ENCODE measurements at places on chromosomes 13 and 19.
A peak's percentile ranks its signal among the peaks of the same experiment; 100 is the strongest.

GRCh38 chr13:51481656-51482055 is 28.8 kb upstream of the INTS6 start:
- no peak for DNase-seq

GRCh38 chr13:113945857-113946408 is 27.9 kb downstream of the C13orf46 start:
- no peak for DNase-seq

GRCh38 chr19:33054623-33055022 is 10.1 kb downstream of the RHPN2 start:
- DNase-seq: no peak

DNA sequence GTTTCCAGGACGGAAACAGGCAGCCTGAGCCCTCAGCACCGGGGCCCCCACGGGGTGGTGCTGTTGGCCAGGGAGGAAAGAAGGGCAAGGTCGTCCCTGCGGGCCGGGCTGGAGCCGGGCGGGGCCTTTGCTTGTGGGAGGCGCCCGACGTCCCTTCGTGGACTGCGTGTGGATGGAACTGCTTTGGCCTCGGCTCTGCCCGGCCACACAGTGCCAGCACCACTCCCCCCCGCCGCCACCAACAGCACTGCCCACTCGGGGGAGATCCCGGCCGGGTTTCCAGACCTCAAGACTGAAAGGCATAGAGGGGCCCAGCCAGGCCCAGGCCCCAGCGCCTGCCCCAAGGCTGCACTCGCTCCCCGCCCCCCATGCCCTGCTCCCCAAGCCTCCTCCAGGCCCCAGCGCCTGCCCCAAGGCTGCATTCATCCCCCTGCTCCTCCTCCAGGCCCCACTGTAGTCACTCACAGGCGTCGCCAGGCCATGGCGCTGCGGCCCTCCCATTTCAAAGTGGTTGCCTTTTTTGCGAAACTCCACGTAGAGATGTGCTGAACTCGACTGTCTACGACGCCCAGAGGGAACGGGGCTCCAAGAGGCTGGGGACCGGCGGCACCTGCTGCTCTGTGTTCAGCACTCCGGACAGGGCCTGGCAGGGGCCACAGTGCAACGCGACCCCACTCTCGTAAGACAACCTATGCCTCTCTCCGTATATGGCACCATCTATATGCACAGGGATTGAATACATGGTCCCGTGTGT is 22.5 kb downstream of the C13orf46 start:
- DNase-seq: peak; percentile 65

DNA sequence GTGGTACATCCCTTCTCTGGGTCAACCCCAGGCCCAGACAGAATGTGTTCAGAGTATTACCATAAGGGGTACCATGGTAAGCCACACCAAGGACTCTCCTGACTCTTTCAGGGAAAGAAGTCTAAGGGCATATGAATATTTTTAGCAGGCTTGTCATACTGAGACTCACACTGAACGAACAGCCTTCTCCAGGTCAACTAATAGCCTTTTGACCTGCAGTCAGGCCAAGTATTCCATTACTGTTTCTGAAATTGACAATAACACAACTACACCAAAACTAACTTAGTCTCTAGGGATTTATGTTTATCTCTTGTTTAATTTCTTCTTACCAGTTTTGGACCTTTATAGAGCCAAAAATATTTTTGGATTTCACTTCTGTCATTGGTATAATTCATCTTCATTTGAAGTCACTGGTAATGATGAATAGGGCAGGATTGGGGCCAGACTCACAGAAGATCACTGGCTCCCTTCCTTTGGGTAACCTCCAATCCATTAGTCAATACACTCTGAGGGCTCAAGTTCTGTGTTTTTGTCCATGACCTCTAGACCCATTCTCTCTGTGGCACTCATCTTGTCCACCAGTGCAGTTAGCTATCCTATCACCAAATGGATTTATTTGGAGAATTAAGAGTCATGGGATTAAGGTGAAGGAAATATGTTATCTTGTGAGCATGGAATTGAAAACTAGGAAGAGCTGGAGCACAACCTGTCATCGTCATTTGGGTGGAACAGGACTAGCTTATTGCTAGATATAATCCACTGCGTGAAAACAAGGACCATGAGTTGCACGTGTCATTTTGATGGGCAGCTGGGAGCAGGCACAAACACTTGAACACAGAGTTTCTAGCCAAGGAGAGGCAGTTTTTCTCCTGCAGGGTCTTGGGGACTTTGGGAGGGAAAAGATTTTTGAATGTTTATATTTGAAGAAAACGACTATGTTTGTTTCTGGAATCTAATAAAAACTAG is 313.3 kb downstream of the DCLK1 start:
- DNase-seq: no peak

All from activated naive CD8-positive, alpha-beta T cell treated with anti-CD3 and anti-CD28 coated beads, Interleukin-2, amount 50 U/mL, for 24 hours (primary cell).